ENCODE measurements at places on chromosomes 7 and 10. TPM values are rescaled to one million over a fixed set of nuclear protein-coding genes. Genes with fewer than 3 reads are reported as not detected.

The ZNF138 gene
- 3.8 TPM for total RNA-seq

The HMX3 gene
- total RNA-seq = not detected

The DLG5 gene
- 31.3 TPM for total RNA-seq

The PSD gene
- 0.42 TPM for total RNA-seq

The CREB5 gene
- total RNA-seq = 2.4 TPM

The HKDC1 gene
- 15.2 TPM for total RNA-seq

The GSTO2 gene
- total RNA-seq = 2.3 TPM

The TMEM130 gene
- 0.26 TPM for total RNA-seq

The AGAP6 gene
- total RNA-seq = 9.9 TPM

The LRRC61 gene
- total RNA-seq = 0.16 TPM

The CLDN3 gene
- 1.2 TPM for total RNA-seq

The PRKG1 gene
- 0.01 TPM for total RNA-seq

The GALNT17 gene
- total RNA-seq = not detected

The SPACDR gene
- total RNA-seq = 0.68 TPM

The BMS1 gene
- 22.0 TPM for total RNA-seq

The ENO4 gene
- 0.21 TPM for total RNA-seq

The MYH16 gene
- 0.56 TPM for total RNA-seq

The SYT15 gene
- total RNA-seq = 2.7 TPM

The GDF10 gene
- 0.09 TPM for total RNA-seq

The SPRN gene
- total RNA-seq = 0.25 TPM

The SFTPA1 gene
- total RNA-seq = not detected

The PROSER2 gene
- total RNA-seq = 39.4 TPM

The SPDYE16 gene
- total RNA-seq = not detected

The PDZD7 gene
- 1.4 TPM for total RNA-seq

The ANKIB1 gene
- total RNA-seq = 21.3 TPM
